ENCODE measurements at places on chromosomes 1 and 21.
A peak's percentile ranks its signal among the peaks of the same experiment; 100 is the strongest.

DNA sequence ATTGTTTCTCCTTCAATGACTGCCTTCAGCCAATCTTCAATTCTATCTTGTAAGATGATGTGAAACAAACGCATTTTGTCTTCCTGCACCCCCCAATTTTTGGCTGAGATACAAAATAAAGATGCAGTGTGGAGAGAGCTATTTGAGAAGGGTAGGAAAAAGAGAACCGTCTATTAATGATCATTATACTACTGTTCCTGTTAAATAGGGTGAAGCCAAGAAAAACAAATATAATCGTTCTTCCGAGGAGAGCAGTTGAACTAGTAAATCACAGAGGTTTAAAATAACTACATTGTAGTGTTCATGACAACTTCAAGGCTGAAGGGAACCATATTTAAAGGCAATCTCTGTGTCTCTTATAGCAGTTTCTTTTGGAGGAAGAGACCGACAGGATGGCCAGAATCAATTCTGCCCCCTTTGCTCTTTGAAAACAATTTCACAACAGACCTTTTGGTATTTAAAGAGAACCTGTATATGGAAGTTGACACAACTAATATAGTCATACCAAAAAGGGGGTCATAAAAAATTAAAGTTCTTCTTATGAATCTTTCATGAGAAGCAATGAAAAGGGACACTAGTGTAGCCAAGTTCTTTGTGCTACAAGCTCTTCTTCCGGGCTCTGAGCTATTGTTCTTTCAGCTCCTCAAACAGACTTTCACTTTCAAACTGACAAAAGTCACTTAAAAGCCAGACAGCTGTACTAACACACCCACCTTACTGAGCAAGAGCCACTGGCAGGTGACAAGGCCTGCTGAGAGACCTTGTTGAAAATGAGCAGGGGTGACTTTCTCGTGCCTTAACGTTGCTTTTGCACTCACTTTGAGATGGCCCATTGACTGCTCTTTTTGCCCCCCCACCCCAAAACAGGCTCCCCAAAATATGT is 30.9 kb downstream of the PROX1 start:
- peak; percentile 92 for DNase-seq

GRCh38 chr1:183733715-183734114 is 71.2 kb upstream of the RGL1 start:
- DNase-seq, result no peak

DNA sequence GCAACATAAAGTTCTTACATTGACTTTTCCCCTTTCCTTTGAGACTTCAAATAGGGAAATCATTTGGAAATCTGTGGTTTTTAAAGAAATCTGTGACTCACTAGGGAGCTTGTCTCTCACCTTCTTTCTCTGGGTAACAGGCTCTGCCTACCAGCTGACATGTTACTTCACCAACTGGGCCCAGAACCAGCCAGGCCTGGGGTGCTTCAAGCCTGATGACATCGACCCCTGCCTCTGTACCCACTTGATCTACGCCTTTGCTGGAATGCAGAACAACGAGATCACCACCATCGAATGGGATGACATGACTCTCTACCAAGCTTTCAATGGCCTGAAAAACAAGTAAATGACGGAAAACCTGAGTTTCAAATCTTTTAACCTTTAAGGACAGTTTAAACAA is 9.2 kb upstream of the CHIA start:
- DNase-seq, result no peak

DNA sequence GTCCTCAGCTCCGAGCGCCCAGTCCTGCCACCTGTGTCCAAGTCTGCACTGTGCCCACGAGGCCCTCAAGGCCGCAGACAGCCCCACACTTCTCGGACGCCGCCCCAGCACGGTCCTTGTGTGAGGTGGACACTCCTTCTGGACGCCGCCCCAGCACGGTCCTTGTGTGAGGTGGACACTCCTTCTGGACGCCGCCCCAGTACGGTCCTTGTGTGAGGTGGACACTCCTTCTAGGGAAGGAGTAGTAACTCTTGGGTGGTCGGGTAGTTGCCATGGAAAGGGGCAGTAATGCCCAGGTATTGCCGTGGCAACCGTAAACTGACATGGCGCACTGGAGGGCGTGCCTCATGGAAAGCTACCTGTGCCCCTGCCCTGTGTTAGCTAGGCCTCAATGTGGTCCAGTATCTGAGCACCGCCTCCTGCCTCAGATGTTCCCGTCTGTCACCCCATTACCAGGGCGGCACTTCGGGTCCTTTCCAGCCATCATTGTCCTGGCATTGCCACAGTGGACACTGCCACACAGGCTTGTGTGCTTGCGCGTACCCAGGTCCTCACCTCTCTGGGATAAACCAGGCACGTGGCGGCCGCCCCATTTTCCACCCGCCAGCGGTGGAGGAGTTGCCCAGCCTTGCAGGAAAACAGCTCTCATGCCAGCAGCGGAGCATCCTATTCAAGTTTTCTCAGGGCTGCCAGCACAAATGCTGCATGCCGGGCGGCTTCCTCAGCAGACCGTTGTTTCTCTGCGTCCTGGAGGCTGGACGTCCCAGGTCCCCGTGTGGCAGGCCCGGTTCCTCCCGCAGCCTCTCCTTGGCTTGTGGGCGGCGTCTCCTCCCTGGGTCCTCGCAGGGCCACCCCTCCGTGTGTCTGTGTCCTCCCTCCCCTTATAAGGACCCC is 40.8 kb upstream of the POFUT2 start:
- DNase-seq, result no peak

- peak; percentile 82 for DNase-seq
Observed at GRCh38 chr1:39973503-39974135, 18.7 kb downstream of the MFSD2A start.

DNA sequence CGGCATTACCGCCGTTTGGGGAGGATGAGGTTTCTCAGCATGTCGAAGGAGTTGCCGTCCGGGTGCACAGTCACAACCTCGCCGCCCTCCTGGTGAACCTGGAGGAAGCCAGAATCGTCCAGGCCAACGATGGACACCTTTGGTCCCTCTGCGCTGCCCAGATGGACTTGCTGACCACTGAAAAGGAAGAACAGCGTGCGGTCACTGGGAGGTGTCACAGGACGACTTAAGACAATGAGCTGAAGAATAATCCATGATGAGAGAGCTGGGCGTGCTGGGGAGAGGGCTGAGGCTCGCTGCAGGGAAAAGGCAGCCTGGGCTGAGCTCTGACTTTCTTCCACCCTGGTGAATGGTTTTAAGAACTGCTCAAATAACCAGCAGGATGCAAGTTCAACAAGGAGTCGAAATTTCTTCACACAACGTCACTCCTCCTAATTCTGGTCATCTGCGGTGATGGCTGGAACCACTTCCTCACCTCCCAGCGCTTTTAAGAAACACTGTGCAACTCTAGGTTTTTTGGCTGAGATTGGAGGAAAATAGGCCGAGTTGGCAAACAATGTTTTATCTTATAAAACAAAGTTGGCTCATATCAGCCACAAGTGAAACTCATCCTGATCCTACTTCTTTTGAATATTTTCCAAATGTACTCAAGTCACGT is 55.5 kb downstream of the SIM2 start:
- no peak for DNase-seq
